ENCODE measurements at places on chromosomes 6 and 20.

GRCh38 chr6:149464411-149464810, 20.4 kb downstream of the ZC3H12D start:
- no peak for DNase-seq

DNA sequence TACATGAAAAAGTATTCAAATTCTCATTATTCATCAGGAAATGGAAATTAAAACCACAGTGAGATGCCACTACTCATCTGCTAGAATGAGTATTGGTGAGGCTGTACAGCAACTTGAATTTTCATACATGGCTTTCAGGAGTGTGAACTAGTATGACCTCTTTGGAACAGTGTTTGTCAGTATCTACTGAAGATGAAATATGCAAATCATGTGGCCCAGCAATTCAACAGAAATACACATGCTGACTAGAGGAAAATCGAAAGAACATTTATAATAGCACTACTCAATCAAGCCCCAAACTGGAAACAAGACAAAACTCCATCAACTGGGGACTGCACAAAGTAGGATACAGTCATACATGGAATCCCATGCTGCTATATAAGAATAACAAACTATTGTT, 102.2 kb downstream of the DCDC2 start:
- no peak for DNase-seq

DNA sequence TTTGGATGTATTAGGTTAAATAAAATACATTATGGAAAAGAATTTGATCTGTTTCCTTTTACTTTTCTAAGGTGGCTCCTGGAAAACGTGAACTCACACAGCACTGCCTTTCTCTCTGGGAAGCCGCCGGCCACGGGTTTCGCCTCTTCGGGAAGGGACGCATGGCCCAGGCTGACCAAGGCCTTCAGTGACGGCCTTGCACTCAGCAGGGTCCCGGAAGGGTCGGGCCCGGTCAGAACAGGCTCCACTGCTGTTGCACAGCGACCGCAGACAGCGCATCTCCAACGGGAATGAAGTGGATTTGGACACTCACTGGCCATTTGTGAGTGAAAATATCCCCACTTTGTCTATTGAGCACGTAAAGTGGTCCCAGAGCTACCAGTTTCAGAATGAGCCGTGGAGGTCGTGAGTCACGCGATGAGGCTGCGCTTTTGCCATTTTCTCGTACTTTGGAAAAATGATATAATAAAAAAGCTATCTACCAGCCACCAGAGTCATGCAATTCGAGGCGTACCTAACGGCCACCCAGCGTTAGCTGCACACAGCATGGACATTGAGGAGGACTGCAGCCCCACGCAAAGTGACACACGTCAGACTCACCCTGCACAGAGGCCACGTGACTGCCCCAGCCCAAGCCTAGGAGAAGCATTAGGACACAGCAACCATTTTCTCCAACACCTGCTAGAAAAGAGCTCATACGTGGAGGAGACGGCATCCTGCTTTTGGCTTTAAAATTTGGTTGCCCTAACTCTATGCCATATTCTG, 244.3 kb downstream of the TTLL2 start:
- no peak for DNase-seq

GRCh38 chr6:116034327-116034726, 26.4 kb downstream of the FRK start:
- no peak for DNase-seq

DNA sequence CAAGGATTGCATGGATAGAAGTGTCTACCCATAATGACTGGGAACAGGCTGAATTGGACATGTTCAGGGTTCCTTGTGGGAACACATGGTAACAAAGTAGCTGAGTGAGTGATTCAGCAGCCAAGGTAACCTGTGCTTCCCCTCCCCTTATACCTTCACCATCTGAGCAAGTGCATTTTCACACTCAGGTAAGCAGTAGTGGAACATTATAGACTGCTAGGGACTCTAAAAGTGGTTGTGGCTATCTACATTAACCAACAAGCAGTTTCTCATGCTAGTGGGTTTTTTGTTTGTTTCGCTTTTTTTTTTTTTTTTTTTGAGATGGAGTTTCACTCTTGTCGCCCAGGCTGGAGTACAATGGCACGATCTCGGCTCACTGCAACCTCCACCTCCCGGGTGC, 41.4 kb downstream of the KIZ start:
- DNase-seq, result no peak

- peak; percentile 40 for DNase-seq
These were observed 111.9 kb upstream of the GGTLC1 start for GRCh38 chr20:24100370-24101011.

DNA sequence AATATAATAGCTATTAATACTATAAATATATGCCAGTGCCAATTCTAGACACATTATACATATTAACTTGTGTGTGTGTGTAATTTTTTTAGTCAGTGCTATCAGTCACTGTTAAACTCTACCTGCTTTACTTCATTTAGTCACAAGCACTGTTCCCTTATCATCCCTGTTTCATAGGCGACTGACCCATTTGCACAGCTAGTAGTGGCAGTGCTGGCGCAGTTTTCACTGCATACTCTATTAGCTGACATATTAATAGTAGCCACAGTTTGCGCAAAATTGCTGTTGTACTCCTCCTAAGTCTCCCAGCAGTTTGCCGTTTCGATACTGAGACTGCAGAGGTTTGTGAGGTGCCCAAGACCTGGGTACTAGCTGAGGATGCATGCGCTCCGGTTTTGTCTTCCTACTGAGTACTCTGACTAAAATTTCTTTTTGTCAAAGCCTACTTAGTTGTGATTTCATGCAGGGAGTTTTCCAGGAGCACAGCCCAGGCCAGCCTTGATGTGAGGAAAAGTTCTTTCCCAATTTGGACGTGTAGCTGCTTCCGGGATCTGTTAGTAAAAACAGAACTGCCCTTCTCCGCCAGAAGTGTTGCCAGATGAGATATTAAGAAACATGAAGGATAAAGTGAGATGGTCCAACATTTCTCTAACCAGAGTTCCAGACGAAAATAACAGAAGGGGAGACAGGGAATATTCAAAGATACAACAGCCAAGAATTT, 5.6 kb downstream of the BAG2 start:
- no peak for DNase-seq

DNA sequence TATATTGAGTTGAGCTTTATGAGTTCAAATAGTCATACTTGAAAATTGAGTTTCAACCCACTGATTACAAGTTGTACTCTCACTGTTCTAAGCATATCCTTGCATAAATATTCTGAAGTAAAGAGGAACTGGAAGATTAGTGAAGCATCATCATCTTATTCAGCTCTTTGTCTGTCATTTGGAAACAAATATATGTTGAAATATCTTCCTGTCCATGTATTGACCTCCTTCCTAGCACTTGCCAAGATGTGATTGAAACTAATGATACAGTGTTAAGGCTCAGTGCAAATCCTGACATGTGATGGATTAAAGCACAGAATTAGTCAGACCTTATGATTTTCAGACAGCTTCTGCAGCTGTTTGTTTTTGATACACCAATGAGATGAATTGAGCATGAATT, 434.3 kb downstream of the TBC1D32 start:
- DNase-seq, result no peak

DNA sequence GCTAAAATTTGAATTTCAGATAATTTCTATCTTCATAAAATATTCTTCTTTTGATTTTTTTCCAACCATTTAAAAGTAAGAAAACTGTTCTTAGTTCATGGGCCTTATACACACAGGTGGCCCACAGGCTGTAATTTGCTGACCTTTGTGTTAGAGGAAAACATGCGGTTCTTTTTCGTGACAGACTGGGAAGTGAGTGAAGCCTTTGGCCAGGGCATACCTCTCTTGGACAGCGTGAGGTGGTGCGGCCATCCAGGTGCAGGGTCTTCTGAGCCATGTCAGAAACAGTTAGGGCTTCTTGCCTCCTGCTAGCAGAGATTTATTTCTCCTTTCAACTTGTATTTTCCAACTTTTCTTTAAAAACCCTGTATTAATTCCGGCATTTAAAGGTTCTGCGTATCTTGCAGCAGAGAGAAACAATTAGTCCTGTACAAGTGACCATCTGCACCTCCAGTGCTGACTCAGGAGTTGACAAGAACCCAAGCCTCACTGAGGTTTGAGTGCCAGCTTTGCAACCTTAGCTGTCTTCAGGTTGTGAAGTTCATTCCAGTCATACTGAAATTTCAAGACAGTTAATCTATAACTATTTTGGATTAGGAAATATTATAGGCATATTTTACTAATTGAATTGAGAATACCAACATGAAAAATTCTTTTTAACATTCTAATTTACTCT, 177.8 kb downstream of the LY86 start:
- no peak for DNase-seq

DNA sequence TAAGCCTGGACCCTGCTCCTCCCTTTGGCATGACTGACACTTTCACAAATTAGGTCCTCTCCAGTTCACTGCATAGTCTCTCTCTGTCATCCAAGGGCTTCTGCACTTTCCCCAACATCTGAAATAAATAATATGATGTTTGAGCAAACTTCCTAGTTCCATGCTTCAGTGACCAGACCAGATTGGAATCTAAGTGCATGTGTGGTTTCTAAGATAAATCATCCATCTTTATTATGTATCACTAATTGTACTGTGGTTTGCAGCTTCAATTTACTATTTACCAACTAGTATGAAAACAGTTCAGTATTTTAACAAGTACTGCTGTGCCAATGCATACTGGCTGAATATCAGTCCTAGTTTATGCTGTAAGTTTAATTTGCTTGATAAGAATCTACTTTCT, 18.7 kb downstream of the SESN1 start:
- no peak for DNase-seq

GRCh38 chr20:18754030-18754652, 59.4 kb upstream of the SCP2D1 start:
- DNase-seq, result no peak

DNA sequence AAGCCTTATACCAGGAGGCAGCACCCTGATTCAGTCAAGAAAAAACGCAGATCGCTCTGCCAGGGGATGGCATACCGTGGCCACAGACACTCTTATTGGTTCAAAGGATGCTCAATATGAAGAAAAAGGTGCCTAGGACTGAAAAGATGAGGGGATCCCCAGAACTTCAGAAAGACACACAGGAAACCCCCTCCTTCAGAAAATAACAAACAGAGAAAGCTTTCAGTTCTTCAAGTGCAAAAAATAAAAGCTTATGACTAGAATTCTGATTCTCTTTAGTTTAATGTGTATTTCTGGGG, 17.7 kb upstream of the MYB start:
- DNase-seq, result peak; percentile 49

- DNase-seq, result no peak
These were observed 579.5 kb downstream of the TFAP2B start for GRCh38 chr6:51398064-51398705.

DNA sequence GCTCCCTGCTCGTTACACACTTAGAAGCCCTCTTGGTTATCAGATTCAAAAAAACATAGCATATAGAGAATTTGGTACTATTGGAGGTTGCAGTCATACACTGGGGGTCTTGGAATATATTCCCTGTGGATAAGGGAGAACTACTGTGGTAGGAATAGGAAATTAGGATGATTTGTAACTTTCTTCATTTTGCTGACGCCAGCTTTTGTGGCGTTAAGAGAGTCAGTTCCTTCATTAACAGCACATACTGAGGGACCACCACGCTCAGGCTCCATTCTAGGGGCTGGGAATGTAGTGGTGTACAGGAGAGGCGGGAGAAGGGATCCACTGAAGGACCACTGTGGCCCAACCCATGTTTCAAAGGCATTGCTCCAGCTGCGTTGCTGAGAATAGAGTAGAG, 140.3 kb downstream of the MBOAT1 start:
- DNase-seq, result no peak

DNA sequence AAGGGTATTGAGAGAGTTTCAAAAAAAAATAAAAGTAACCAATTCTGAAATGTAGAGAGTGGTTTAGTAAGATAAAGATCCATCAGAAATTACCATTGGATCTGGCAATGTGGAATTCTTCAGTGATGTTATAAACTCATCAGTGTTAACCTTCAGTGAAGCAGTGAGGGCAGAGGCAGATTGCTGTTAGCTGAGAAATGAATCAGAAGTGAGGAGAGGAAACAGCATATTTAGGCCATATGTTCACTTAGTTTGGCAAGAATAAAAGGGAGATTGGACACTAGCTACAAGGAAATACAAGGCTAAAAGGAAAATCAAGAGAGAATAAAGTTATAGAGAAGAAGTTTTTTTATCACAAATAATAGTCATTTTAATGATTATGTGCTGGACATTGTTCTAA, 9.6 kb downstream of the KCNQ5 start:
- no peak for DNase-seq

GRCh38 chr6:41942067-41942851, 651 bp upstream of the CCND3 start:
- no peak for DNase-seq

All from CD8-positive, alpha-beta memory T cell (primary cell).